ENCODE measurements at places on chromosomes 5 and 9.

- DNase-seq, result no peak
Measured at GRCh38 chr5:23727271-23727670, 219.9 kb downstream of the PRDM9 start.

- DNase-seq, result no peak
Measured at GRCh38 chr9:82783045-82783444, 279.9 kb downstream of the RASEF start.

DNA sequence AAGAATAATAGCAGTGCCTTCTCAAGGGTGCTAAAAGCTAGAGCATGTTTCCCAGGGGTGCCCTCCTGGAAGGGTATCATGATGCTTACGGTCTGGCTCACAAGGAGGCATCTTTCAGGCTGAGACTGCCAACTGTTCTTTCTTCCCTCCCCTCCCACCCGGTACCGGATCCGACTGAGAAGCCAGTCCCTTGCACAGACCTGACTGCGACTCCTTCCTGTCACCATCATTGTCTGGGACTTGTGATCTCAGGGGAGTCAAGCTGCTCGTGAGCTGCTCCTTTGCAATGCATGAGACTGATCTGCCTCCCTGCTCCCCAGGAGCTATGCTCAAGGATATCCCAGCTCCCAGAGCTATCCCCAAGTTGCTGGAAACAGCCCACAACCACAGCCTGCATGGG is 170.8 kb downstream of the GADD45G start:
- DNase-seq, result no peak

DNA sequence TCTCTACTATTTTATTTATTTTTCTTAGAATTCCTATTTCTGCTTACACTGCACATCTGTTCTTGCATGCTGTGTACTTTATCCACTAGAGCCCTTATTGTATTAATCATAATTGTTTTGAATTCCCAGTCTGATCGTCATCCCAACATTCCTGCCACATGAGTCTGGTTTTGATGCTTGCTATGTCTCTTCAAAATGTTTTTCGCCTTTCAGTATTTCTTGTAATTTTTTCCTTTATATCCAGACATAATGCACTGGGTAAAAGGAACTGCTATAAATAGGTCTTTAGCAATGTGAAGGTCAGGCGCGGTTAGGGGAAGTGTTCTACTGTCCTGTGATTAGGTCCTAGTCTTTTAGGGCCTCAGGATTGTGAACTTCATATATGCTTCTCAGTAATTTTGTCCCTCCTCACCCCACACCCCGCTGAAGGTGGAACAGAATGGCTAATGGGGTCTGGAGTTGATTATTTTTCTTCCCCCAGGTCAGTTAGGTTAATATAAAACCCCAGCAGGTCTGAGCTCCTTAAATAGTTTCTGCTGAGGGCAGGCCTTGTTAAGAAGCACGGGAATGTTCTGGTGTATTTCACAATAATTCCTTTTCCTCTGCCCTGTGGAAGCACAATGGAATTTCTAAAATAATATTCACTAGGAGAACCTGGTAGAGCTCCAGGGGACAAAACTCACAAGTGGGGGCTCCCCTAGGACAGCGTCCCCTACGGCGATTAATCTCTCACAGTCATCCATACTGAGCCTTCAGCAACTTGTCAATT is 146.6 kb upstream of the TUT7 start:
- DNase-seq, result peak; percentile 72

DNA sequence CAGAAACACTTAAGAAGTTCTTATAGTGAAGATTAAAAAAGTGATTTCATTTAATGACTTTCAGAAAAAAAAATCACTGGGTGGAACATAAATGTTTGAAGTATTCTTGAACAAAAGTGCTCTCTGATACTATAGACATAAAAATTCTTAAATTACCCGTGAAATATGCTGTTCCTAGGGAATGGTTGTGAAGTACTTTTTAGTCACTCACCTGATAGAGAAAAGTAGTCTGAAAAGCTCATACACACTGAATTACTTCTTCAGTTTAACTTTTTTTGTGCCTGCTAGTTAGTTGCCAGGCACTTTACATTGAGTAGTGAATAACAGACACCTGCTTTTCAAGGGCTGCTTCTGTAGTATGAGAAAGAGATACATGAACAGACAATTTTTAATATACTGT is 78.0 kb downstream of the SH3GL2 start:
- DNase-seq, result no peak

DNA sequence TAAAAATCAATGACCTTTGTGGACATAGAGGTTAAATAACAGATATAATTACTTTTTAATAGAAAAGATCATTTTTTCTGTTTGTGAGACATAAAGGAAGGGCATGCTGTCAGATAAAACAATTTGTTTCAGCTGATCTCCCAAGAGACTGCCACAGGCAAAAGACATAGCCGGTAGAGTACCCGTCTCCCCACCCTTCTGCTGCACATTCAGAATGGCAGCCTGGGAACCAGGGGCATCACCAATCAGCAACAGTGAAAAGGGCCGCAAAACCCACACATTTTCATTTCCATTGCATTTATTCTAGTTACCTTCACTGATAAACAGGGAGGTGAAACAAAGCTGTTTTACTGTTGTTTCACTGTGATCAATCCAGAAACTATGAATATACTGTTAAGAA is 357.7 kb downstream of the ARRDC3 start:
- no peak for DNase-seq

GRCh38 chr5:95932941-95933340 is 28.7 kb downstream of the ELL2 start:
- no peak for DNase-seq

DNA sequence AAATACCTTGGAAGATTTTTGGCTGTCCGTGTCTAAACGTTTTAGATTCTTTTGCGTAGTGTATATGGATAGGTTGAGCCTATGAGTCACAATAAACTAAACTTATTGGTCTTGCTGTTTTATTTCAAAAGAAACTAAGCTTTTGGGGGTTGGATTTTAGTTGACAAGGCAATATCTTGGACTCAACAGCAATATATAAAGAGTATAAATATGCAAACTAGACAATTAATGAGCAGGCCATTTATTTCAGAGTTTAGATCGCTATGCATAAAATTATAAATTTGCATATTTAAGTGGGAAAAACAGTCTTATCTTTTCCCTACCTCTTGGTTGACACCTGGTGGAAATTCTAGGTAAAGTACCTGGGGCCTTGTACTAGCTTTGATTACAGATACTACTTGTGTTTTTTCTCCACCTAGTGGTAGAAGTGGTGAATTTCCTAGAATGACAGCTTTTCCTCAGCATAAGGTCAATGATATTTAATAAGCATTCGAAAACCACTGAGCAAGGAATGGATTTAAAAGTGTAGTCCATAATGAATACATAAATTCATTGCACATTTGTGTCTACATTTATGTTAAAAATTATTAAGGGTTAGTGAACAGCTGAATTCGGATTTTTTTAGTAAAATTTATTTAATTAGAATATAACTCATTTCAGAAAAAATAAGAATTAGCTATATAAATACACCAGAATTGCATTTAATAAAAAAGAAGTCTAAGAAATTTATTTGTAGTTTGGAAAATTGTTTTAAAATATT is 1.7 kb upstream of the ARRDC3 start:
- DNase-seq, result peak; percentile 59

Data from AG04449 (cell line).